ENCODE measurements at places on chromosomes 2 and 18. TPM values are rescaled to one million over a fixed set of nuclear protein-coding genes. Genes with fewer than 3 reads are reported as not detected.

Gene IL36A
- not detected for total RNA-seq

Gene CDH20
- total RNA-seq: 0.07 TPM

Gene TRIM54
- total RNA-seq: 0.49 TPM

Gene LTBP1
- 27.4 TPM for total RNA-seq

Gene HK2
- total RNA-seq: 4.0 TPM

Gene SULT1C2
- total RNA-seq: not detected

Gene DCC
- not detected for total RNA-seq

Gene RUFY4
- total RNA-seq: not detected

Gene RNF25
- 26.9 TPM for total RNA-seq

Gene NETO1
- total RNA-seq: not detected

Gene ASB18
- total RNA-seq: not detected

Gene SLC30A3
- 3.4 TPM for total RNA-seq

Gene PHOSPHO2
- 2.3 TPM for total RNA-seq

Gene RAPGEF4
- 7.2 TPM for total RNA-seq

Gene AGFG1
- total RNA-seq: 67.0 TPM

Gene CCDC74A
- 6.6 TPM for total RNA-seq

Gene VAMP8
- 2.5 TPM for total RNA-seq

Gene CYB5A
- 105 TPM for total RNA-seq

Gene MREG
- 6.7 TPM for total RNA-seq

Gene CROCC2
- not detected for total RNA-seq

Gene UGT1A10
- total RNA-seq: not detected

Gene CD8A
- not detected for total RNA-seq

Gene ANKRD62
- not detected for total RNA-seq

Gene DLX2
- total RNA-seq: not detected

Gene INHA
- total RNA-seq: not detected

Gene LRRTM4
- not detected for total RNA-seq

Gene MPPE1
- 14.1 TPM for total RNA-seq

Gene SERPINE2
- 24.7 TPM for total RNA-seq

All from mammary microvascular endothelial cell (primary cell).